Skin of body (tissue), 3 donors: ENCODE measurements at places on chromosomes 12 and 14.

GRCh38 chr12:76030341-76031080 is 1.1 kb downstream of the PHLDA1 start:
- no peak for DNase-seq

- peak; percentile 21 for DNase-seq
Observed at GRCh38 chr12:100267603-100268281, 765 bp downstream of the SCYL2 start.

- no peak for DNase-seq
Observed at GRCh38 chr12:104060791-104061190, 3.5 kb upstream of the HCFC2 start.

- no peak for DNase-seq
Observed at GRCh38 chr14:90427848-90428426, 31.1 kb downstream of the CALM1 start.

DNA sequence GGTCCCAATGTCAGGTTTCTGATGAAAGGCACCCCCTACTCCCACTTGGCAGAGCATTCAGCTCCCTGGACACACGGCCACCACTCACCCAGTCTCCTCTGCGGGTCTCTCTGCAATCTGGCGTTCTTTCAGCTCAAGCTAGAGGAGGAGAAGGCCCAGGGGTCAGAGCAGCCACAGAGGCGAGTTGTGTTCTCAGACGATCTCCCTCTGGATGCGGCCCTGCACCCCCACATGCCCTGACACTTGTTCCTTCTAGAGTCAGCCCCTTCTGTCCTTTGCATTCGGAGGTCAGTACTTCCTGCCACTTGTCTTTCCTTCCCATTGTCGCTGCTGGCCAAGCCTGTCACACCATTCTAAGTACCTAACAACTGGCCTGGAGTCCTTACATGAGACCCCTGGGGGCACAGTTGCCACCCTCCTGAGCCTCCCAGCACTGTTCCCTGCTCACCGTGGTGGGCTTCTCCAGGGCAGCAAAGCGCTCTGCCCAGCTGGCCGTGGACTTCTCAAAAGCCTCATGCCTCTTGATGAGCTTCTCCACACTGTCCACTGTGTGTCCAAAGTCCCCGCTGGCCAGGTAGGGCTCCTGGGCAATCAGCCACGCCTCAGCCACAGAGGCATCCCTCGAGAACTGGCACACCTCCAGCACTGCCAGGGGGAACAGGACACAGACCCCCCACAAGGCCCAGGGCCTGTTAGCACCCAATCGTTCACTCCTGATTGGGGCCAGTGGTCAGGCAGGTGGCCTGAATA is 63.2 kb downstream of the PLEKHG3 start:
- DNase-seq, result no peak

DNA sequence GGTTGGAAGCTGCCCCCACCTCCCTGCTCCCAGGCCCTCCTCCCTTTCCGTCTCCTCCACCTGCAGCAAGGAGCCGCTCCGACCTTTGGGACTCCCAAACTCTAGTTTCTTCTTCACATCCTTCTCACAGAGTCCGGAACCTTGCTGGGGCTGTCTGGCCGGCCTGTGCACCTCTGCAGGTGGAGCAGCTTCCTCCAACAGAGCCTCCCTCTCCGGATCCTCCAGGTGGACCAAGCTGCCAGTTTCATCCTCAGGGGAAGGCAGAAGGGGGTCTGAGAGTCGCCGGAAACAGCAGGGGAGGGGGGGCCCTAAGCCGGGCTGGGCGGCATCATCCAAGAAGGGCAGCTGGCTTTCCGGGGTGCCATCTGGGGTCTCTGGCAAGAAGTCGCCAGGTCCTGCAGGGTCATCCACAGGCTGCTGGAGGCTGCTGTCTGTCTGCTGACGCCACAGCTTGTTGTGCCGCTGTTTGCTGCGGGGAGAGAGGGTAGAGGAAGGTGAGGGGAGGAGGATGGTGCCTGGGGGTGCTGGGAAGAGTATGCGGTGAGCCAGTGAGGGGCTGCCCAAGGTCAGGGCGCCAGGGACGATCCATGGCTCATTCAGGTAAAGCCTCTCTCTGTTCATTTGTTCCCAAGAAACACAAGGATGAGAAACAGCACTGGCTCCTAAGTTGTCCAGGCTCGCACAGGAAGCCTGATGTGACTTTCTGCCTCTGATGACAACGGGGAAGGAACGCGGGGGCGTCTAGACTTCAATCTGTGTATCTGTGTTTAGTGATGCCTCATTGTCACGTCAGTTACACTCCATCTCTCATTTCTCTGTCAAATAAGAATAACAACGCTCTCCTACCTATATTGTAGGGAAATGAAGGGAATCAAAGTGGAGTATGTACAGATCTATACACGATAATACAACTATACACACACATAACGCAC is 61.3 kb upstream of the CORO1C start:
- DNase-seq, result no peak

- DNase-seq, result no peak
Observed at GRCh38 chr14:98234208-98234607, 1037.8 kb downstream of the BCL11B start.

- peak; percentile 34 for DNase-seq
Observed at GRCh38 chr12:14238221-14238792, 127.2 kb upstream of the ATF7IP start.

DNA sequence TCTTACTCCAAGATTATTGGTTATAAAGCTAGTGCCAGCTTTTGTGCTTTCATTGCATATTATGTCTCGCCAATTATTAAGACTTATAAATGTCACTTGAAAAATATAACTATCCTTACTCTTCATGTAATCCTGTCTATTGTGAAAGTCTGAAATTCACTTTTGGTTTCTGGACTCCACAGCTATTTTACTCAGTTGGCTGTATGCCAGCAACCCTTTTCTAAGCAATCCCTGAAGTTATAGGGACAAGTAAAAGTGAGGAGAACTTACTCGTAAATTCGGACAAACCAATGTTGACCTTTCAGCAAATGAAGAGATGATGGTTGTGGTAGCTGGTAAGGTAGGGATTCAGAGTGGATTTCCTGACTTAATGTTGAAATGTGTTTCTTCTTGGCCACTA is 196.3 kb downstream of the NPAS3 start:
- DNase-seq, result no peak

DNA sequence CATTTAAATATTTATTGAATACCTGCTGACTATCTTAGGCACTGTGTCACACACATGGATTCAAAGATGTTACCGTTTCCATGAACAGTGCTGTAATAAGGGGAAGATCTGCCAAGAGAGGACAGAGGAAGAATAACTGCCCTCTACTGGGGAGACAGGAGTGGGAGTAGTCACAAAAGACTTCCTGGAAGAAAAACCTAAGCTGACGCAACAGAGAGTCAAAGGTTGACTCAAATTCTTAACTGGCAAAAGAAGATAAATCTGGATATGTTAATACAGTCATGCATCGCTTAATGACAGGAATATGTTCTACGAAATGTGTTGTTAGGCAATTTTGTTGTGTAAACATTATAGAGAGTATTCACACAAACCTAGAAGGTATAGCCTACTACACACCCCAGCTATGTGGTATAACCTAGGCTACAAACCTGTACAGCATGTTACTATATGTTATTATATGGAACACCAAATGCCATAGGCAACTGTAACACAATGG is 51.5 kb downstream of the DCAF5 start:
- DNase-seq, result peak; percentile 6

- no peak for DNase-seq
Observed at GRCh38 chr12:48156652-48157017, 680 bp downstream of the ASB8 start.

DNA sequence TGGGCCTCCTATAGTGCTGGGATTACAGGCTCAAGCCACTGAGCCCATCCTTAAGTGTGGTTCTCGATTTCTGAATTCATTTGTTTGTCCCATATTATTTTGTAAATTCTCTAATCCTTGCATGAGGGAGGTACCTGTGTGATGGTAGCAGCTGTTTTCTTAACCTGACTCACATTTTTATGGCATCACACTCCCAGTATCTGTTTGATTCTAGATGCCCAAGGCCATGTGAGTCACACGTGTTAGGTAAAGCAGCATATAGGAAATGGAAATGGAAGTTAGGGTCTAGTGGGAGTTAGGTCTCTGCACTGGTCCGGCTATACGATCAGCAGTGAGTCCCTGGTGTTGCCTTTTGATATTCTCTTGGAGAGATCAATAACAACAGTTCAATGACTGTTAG is 198.1 kb downstream of the ERC1 start:
- DNase-seq, result no peak

DNA sequence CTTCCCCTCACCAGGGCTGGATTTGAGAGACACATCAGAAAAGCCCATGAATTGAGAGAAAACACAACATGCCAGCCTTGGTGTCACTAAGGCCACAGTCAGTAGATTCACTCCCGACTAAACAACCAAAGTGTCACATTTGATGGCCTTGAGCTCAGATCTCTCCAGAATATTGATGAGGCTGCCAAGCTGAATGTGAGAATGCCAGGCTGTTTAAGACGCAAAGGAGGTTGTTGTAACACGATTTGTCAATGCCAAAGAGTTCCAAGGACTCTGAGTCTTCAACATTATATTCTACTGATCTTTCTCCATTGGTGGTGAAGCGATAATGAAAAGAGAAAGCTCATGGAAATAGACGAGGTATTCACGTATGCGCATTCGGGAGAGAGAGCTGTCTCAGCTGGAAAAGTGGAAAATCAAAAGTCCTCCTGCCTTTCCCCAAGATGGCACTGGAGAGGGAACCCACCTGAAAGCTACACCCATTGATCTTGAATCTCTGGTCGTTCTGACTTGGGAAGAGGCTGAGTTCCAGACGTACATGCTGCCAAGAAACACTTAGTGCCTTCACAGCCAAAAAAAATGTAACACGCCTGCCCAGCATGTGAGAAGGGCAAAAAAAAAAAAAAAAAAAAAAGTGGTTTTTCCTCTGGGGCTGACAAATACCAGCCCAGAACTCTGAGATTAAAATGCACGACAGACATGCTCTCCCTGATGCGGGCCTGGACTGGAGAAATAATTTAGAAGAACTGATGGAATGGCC is 1159.6 kb downstream of the VRK1 start:
- no peak for DNase-seq

DNA sequence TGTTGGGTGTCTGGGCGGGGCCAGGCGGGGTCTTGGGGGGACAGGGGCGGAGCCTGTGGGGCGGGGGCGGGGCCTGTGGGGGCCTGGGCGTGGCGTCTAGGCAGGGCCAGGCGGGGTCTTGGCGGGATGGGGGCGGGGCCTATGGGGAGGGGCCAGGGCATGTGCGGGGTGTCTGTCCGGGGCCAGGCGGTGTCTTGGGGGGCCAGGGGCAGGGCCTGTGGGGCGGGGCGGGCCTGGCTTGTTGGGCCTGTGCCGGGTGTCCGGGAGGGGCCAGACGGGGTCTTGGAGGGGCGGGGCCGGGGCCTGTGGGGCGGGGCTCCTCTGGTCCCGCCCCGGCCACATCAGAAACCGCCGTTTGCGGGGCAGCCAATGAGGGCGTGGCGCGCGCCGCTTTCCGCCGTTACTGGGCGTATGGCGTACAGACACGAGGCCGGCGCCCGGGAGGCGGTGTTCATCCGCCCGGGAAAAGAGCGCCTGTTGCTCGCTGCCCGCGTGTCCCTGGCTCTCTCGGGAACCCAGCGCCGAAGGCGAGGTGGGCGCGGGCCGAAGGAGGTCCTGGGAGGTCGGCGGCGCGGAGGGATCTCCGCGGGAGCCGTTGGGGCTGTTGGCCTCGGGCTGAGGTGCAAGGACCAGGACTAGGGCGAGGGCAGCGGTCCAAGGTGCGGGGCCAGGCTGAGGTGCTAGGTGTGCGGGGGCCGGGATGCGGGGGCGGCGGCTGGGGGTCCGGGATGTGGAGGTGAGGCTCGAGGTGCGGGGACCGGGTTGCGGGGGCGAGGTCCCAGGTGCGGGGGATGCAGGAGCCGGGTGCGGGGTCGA is at the start of gene PIWIL1:
Gene PIWIL1 (plus strand): TSS at position 400 of the 816 bp plus-strand sequence. CDS start 4,705 bp downstream, outside the sequence.
- no peak for DNase-seq

DNA sequence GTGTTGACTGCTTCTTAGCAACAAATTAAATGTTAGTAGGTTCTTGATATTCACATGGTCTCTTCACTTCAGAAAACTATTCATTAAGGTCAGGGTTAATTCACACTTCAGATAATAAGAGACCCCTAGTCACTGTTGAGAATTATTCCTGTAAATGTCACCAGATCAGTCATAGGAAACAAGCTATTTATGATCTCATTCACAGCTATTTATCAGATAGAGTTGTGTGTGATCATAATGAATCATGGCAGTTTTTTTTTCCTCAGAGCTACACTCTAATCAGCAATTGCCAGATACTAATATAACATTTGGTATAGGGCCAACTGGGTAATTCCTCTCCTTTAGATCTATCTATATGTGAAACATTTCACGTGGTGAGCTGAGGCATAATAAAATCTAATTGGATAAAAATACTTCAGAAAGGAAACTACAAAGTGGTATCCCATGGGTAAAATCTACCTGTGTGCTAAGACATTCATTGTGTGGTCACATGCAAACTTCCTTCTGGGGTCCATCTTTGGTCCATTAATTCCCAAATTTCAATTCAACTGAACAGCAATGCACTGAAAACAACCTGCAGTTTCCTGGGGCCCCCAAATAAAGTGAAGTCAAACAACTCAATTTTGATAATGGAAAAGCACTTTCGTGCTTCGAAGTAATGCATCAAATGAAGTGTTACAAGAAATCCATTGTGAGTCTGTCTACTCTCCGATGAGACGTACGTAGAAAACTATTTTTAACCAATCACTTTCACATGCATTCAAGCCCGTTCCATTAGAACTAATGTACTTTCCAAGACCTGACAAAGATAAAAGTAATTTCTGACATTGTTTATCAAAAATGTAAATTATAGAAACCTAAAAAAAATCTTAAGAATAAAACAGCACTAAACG is 197.0 kb downstream of the ACSS3 start:
- no peak for DNase-seq

GRCh38 chr12:81956468-81956860 is 197.3 kb upstream of the PPFIA2 start:
- DNase-seq, result no peak

DNA sequence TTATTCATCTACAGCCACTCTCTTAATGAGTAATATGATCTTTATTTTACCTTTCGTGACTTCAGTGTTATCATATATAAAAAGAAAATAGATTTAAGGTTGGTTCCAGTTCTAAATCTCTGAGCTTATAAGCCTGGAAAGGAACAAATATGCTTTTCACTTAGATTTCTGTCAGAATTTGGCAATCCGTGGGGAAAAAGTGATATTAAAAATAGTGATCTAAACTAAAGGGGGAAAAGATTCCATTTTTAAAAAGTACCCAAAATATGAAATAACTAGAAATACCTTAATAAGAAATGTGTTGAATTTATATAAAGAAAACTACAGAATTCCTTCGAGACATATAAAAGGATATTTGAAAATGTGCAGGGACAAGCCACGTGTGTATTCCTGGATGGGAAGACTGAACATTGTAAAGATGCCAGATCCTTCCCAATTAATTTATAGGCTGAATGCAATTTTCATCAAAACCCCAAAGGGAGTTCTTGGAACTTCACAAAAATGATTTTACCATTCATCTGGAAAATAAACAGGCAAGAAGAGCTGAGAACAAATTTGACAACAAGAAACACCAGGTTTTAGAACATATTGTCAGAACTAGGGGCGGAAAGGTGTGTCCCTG is 142.5 kb downstream of the EFCAB11 start:
- peak; percentile 52 for DNase-seq
